Stimulated activated CD8-positive, alpha-beta memory T cell treated with anti-CD3 and anti-CD28 coated beads, Interleukin-15, amount 100 ng/mL, for 24 hours (primary cell): ENCODE measurements at places on chromosomes 4 and X.

DNA sequence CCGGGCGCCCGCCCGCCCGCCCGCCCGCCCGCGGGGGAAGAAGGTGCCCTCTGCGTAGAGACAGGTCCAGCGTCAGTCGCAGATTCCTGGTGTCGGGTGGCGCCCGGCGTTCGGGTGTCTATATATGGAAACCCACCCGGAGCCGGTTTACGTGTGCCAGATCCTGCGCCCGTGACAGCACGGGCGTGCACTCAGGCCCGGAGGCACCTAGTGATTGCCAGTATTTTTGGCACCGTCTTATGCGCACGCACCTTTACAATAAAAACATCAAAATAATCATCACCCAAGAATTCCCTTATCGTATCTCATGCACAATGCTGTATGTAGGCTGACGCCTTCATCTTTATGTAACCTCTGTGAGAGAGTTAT lies 519 bp downstream of the SLC25A4 start:
- no peak for DNase-seq

DNA sequence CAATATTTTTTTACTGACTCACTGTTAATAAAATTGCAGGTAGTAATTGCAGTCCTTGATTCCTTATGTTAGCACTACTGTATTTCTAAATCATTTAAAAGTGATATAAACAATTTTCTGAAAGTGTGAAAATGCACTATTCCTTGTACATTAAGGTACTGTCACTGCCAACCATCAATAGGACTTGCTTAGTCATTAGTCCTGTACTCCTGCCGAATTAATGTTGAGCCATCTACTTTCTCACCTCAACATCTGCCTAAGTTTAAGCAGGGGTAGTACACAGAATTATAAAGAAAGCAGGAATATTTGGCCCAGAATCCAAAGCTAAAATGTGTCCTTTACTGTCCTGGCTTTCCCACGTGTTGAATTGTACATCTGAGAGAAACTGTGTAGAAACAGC lies 87.0 kb upstream of the TRPC3 start:
- no peak for DNase-seq

DNA sequence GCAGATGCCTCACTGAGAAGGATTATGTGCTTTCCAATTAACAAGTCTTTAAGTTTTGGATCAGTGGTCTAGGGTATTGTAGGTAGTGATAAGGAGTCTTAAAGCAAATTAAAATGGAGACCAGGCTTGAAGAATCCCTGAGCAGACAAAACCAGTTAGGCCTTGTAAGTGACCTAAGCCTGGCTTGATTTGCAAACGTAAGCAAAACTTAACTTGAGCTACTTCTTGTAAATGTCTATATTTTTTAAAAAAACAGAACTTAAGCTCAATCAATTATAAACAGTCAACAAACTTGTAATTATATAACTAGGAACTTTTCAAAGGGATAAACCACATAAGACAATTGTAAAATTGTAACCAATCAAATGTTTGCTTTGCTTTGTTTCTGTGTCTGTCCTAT lies 72.7 kb upstream of the NALF2 start:
- no peak for DNase-seq

- no peak for DNase-seq
Measured at GRCh38 chr4:153471698-153472093, 5.5 kb downstream of the TMEM131L start.

GRCh38 chr4:79907001-79907400 lies 166.0 kb downstream of the ANTXR2 start:
- no peak for DNase-seq

- DNase-seq: no peak
Measured at GRCh38 chr4:69833251-69833650, 26.7 kb downstream of the SULT1E1 start.

DNA sequence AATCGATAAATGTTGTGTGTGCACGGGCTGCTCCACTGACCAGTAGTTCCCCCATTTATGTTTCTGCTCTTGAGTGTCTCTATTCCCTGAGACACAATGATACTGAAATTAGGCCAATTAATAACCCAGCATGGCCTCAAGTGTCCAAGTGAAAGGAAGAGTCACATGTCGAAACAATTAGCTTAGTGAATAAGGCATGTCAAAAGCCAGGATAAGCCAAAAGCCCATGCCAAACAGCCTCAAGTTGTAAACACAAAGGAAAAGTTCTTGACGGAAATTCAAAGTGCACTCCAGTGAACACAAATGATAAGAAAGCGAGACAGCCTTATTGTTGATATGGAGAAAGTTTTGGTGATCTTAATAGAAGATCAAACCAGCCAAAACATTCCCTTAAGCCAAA lies 167.1 kb upstream of the C1QTNF7 start:
- no peak for DNase-seq

GRCh38 chr4:25030277-25031076 lies at the start of gene LGI2:
Gene LGI2, minus strand, starts transcription at chr4:25030946. Its CDS starts 253 bp downstream, at chr4:25030693.
- DNase-seq: no peak

GRCh38 chrX:41406201-41406600 lies 40.9 kb upstream of the NYX start:
- DNase-seq: no peak

DNA sequence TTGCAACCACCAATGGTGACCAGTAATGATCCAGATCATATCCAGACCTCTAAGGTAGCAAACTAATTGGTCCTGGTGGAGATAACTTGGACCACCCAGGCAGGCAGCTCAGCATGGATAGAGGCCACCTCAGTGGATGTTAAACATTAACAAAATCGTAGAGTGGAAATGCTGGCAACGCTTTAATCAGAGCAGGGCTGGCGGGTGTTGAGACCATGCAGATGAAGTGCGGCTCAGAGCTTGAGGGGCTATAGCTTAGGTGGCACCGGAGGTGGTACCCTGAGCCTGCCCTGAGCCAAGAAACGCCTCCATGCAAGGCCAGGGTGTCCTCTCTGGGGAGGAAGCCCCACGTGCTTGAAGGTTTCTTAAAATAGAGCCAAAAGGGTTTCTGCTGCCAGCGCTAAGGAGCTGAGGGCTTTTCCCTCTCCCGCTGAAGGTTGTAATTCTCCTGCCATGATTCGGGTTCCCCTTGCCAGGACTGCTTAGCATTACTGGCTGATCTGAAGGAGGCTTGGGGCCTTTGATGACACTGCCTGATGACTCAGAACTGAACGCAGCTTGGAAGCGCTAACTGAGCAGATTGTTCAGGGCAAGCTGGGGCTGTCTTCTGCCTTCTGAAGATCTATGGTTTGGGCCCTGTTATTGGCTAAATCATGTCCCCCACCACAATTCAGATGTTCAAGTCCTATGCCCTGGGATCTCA lies 177.8 kb upstream of the ATP6AP2 start:
- no peak for DNase-seq

DNA sequence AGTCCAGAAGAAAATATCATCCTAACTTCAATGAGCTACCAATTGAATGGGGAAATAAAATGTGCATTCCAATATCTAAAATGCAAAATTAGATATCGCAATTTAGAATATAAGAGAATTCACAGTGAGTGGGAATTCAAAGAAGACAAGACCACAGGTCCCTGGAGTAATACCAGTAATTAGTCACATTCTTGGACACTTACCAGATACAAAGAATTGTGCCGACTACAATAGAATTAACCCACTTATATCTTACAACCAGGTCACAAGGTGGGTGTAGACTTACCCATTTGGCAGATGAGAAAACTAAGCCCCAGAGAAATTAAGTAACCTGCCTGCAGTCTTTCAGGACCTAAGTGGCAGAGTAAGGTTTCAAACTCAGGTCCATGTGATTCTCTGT lies 84.3 kb upstream of the C1QTNF7 start:
- DNase-seq: no peak

DNA sequence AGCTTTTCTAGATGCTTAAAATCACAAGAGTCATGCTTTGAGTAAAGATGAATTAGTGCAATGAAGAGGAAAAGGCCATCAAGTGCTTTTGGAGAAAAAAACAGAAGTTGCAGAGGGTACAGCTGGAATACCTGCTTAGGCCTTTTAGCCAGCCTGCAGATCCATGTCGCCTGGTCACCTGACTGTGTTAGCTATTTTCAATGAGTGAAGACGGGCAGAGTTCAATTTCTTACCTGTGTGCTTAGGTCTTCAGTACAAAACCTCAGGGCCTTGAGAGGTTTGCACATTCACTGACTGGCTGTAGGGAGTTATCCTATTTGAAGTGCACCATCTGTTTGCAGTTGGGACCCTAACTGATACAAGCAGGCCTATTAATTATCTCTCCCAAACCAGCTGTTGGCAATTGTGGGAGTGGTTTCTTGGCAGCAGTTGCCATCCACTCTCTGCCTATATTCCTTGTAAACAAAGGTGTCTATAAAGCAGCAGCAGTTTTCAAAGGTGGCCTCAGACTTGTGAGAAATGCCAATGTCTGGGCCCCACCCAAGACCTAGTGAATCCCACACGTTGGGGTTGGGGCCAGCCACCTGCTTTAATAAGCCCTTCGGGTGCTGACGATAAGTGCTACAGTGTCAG lies 16.3 kb upstream of the FAT1 start:
- no peak for DNase-seq

DNA sequence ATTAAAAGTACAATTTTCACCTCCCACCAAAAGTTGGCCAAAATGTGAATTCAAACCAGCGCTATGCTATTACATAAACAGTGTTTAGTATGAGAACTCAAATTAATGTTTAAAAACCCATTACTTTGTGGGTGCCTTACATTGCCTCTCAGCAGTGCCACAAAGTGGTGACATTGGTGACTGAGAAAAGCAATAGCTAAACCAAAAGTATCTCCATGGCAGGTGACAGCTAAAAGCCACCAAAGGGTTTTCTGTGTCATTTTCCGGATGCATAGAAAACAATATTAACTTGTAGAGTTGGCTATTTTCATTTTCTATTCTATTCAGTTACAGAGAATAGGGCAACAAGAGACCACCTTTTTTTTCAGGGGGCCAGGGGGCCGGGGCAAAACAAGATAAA lies 261.2 kb downstream of the MAPK10 start:
- DNase-seq: no peak

DNA sequence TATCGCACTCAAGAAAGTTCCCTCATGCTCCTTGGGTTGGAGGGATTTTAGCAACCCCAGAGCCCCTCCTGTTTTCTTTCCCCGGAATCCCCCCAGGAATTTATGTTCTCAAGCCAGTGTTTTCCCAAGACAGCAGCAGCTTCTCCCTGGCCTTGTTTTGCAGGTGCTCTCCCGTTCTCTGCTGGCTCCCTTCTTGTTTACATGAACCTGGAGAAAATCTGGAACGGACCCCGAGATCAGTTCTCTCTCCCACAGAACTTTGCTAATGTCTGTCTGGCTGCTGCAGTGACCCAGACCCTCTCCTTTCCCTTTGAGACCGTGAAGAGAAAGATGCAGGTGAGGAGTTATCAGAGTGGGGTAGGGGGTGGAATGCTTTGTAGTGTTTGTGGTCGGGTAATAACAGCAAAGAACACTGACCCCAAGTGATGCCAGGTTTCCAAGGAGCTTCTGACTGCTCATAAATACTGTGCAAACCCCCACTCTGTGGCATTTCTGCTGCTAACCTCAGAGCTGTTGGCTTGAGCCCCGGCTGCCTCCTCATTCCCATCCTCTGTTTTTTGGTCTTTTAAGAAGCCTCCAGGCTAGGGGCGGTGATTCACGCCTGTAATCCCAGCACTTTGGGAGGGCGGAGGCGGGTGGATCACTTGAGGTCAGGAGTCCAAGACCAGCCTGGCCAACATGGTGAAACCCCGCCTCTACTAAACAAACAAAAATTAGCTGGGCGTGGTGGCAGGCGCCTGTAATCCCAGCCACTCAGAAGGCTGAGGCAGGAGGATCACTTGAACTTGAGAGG lies 11.1 kb downstream of the SLC25A43 start:
- DNase-seq: no peak

DNA sequence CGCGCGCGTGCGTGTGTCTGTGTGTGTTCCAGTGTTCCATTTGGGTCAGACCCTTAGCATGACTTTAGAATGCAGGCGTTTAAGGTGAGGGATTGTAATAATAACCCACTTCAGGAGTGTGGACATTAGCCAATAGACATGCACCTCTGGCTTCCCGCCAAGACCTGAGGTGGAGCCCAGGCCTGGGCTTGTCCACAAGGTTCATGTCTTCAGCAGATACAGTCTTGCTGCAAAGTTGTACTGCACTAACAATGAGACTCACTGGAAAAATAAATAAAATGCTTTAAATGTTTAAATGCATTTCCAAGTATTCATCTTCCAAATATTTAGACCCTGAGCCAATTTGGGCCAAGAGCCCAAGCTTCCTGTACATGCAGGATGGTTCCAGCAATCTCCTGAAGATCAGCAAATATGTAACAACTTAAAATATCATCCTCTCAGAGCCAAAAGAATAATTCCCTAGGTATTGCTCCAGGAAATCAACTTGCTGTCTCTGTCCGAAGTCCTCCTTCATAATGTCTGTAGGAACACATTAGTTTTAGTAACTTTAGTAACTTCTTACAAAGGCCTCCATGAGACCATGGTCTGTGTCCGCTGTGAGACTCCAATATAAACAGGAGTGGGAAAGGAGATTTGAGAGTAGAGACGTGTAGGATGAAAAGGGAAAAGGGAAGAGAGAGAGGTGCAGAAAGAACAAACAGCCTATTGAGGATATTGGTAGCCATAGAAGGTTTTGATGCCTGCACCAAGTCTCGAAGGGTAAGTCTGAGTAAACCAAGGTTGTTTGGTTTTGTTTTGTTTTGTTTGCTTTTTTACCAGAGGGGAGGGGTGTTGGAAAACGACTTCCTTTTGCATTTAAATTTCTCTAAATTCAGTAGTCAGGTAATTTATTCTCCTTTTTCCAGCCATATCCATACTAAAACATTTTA lies 98.5 kb upstream of the KLF3 start:
- no peak for DNase-seq

GRCh38 chr4:145697332-145697731 lies 17.4 kb downstream of the C4orf51 start:
- no peak for DNase-seq

DNA sequence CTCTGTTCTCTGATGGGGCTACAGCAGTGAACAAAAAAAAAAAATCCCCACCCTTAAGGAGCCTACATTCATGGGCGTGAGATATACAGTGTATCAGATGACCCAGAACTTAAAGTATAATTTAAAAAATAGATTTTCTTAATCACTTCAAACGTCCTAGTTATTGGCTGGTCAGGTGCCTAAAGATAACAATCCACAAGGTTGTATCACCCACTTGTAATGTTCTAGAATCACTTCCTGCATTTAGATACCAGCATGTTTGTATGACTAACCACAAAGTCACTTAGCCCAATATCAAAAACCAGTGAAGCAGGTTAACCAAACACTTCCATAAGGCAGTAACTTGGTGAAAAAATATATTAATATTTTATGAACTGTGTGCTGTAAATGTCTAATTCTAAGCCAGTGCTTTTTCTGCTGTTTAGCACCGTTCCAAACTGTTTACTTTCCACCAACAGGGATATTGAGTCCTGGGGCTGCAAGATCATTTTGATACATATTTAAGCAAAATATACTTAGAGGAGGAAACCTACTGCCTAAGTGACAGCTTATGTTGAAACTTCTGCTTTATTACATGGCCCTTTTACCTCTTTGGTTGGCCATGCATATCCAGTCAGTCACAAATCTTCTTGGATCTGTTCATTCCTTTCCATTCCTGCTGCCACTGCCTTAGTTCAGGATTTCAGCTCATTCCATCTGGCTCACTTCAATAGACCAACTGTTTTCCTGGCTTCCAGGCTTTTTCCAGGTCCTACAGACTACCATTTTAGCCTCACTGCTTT lies 43.3 kb downstream of the CD40LG start:
- no peak for DNase-seq
